ENCODE measurements at places on chromosomes 4 and X.

DNA sequence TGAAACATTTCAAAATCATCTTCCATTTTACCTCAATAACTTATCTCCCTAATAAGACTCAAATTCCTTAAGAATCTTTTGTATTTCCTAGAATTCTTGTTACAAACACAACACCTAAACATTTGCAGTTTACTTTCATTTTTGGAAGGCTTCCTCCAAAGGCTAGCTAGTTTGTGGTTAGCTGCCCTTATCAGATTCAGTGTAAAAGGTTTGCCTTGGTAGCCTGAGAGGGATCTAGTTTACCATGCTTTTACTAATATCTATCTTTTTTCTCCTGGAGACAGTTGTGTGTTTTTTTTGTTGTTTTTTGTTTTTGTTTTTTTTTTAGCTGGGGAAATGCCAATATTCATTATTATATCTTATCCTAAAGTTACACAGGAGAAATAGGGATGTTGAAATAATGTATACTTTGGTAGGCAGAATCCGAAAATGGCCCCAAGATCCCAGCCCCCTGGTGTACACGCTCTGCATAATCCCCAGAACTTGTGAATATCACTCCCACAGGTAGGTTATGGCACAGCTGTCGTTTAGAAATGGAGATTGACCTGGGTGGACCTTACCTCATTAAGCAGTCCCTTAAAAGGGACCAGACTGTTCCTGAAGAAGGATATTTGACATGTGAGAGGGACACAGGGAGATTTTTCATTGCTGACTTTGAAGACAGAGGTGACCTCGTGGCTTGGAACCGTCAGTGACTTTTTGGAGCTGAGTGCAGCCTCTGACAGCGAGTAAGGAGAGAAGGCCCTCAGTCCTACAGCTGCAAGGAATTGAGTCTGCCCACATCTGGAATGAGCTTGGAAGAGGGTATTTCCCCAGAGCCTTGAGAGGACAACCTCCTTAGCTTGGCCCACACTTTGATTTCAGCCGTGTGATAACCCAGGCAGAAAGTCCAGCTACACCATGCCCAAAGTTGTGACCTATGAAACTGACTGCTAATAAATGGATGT is 33.4 kb downstream of the SEPTIN11 start:
- DNase-seq = no peak

- no peak for DNase-seq
These were observed 879.1 kb downstream of the SH3BGRL start for GRCh38 chrX:82081027-82081426.

DNA sequence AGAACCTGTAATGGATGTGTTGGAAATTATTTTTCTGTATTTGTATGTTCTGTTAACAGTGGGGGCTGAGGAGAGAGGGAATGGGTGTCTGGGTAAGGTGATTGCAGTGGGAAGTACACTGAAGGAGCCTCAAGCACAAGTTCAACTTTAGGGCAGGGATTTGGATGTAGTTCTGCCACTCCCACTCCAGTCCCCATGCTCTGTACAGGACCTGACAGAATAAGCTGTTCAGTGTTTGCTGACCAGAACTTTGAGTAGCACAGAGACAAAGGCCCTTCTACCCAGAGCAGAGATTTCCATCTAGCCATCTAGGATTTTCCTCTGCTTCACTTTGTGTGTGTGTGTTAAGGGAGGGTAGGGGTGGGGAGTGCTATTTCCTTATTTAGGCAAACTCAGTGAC is 49.2 kb downstream of the VSIG4 start:
- no peak for DNase-seq

- DNase-seq = no peak
These were observed 34.7 kb downstream of the DLG3 start for GRCh38 chrX:70479247-70479921.

- no peak for DNase-seq
These were observed 608.8 kb downstream of the PCDH7 start for GRCh38 chr4:31328932-31329331.

- DNase-seq = no peak
These were observed 5.4 kb upstream of the PRDM5 start for GRCh38 chr4:120927801-120928409.

DNA sequence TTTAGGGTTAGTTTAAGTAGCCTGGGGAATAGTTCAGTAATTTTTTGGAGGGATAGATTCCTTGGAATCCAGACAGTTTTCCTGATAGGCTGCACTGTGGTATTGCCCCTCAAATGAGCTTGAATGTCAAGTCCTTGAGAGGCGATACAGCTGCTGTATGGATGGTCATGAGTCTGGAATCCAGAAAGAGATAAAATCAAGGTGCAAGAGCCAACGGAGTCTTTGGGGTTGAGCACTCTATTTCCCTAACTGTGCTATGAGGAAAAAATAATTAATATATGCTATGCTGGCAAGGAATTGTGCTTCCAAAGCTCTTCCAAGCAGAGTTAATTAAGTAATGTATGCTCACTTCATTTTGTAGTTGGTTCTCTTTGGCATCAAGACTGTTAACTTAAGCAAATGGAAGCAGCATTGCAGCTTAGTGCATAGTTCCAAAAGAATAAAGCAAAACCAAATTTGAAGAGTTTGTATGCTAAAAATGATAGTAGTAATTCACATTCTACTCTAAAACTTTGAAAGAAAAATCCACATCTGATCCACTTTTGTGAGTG is 48.8 kb downstream of the LIMCH1 start:
- no peak for DNase-seq

GRCh38 chr4:112279025-112279881 is 6.5 kb downstream of the TIFA start:
- DNase-seq = no peak

- no peak for DNase-seq
These were observed 346.8 kb downstream of the PPP3CA start for GRCh38 chr4:101000496-101000895.

- no peak for DNase-seq
These were observed 193.0 kb downstream of the KLHL4 start for GRCh38 chrX:87710580-87710979.
